ENCODE measurements at places on chromosomes 7 and 10.
A peak's percentile ranks its signal among the peaks of the same experiment; 100 is the strongest.

DNA sequence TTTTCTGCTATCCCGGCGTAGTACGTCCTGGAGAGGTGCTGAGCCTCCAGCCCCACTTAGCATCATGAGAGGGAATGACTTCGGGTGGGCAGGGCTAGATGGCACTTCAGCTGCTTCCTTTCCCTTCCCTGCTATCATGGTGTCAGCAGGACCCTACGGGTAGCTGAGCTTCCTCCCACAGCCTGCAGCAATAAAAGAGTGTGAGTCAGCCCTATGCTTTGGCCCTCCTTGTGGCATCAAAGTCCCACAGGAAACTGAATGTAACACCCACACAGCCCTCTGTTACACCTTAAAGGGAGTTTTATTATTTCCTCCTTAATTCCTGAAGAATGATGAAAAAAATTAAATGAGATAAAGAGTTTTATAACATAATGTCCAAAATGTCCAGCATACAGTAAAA, 458.1 kb downstream of the RPS24 start:
- DNase-seq: peak; percentile 53

- DNase-seq: peak; percentile 49
Measured at GRCh38 chr10:48205918-48206317, 68.6 kb downstream of the FRMPD2 start.

GRCh38 chr10:125811251-125811650, 11.8 kb downstream of the UROS start:
- DNase-seq: no peak

DNA sequence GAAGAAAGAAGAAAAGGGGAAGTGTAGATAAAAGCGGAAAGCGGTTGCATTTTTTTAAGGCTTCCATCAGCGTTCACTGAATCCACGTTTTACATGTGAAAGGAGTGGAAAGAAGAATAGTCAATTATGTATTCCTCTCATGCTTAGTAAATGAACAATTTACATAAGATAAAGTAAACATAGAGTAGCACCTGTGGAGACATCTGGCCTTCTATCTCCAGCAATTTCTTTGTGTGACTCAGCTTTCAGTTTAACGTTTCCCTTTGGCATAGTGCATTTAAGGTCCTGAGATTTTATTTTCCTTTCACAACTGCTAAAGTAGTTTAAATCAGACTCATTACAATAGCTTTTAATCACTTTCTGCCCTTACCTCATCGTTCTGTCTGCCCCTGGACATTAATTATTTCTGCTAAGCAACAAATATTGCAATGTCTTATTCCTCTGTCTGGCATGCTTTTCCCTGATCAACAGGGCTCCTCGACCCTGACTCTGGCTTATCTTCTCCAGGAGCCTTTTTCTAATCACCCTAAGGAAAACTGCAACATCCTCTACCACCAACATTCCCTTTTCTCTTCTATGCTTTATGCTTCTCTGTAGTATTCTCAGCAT, 383.5 kb upstream of the VWC2 start:
- DNase-seq: no peak

- DNase-seq: peak; percentile 70
Measured at GRCh38 chr10:76352300-76352699, 920.9 kb downstream of the LRMDA start.

- no peak for DNase-seq
Measured at GRCh38 chr10:11663763-11664555, 52.5 kb upstream of the USP6NL start.

DNA sequence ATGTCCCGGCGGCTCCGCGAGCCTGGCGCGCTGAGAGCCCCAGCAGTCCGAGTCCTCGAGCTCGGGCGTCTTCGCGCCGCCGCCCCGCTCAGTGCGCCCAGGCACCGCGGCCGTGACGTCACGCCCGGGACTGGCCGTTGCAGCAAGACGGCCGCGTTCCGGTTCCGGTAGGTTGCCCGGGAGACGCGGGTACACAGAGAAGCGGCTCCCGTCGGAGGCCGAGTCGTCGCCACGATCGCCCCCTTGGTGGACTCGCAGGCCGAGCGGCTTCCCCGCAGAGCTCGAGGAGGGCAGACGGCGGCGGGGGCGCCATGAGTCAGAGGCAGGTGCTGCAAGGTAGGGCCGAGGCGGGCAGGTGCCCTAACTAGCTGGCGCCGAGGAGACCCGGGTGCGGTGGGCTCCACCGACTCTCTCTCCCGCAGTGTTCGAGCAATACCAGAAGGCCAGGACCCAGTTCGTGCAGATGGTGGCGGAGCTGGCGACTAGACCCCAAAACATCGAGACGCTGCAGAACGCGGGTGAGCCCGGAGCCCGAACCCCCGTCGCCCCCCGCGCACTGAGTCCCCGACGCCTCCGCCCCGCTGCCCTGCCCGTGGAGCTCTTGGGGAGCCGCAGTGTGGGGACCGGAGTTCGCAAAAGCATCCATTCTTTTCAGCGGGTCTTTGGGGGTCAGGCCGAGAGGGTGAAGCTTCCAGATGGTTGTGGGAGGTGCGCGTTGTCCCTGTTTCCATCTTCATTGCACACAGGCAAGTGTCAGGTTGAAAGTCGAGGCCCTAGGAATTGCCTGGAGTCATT, at the start of gene SPAG6:
Gene SPAG6 (plus strand): TSS at position 196 of the 795 bp plus-strand sequence. CDS start 116 bp downstream, at position 312.
- DNase-seq: peak; percentile 12

GRCh38 chr10:1966712-1967376, 229.5 kb upstream of the ADARB2 start:
- no peak for DNase-seq

DNA sequence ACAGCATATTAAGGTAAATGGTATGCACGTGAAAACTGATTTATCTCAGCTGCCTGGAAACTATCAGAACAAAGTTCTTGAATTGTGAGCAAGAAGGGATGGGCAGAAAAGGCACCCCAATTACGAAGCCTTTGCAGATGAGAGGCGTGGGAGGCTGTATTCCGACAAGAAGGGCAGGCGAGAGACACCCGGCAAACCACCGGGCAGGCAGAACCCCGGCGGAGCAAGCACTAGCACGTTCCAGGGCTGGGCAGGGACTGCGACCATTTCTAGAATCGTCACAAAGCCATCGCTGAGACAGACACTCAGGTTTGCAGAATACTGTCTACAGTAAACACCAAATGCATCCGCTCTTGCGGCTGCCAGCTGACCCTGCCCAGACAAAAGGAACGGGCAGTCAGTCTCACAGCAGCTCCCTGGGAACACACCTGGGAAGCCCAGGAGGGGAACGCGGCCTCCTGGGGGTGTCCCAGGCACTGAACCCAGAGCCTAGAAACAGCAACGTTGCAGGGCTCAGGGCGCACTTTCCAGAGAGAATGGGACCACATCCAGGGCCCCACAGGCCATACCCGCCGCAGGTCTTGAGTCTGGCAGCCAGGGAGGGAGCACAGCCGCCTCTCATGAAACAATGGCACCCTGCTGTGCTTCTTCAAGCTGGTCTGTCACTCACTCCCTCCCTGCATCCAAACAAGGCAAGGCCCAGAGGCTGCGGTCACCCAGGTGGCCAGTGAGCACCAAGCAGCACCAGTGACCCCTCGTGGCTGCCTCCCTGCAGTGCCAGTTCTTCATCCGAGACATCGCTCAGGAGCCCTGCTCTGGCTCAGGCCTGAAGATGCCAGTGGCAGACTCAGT, 261.9 kb downstream of the PTPRN2 start:
- no peak for DNase-seq

- peak; percentile 62 for DNase-seq
Measured at GRCh38 chr10:82402906-82403401, 528.0 kb downstream of the NRG3 start.

- no peak for DNase-seq
Measured at GRCh38 chr7:137258552-137258951, 85.0 kb downstream of the PTN start.

- DNase-seq: peak; percentile 70
Measured at GRCh38 chr7:30226614-30227268, 57.7 kb upstream of the ZNRF2 start.

GRCh38 chr10:33553748-33554571, 219.5 kb upstream of the NRP1 start:
- no peak for DNase-seq

- peak; percentile 31 for DNase-seq
Measured at GRCh38 chr7:38211940-38212339, 33.9 kb downstream of the STARD3NL start.

GRCh38 chr10:93601774-93602162, 733 bp upstream of the RBP4 start:
- no peak for DNase-seq

GRCh38 chr10:123451618-123452245, 214.4 kb upstream of the GPR26 start:
- no peak for DNase-seq

GRCh38 chr7:128267595-128267924, 26.5 kb downstream of the LEP start:
- no peak for DNase-seq

DNA sequence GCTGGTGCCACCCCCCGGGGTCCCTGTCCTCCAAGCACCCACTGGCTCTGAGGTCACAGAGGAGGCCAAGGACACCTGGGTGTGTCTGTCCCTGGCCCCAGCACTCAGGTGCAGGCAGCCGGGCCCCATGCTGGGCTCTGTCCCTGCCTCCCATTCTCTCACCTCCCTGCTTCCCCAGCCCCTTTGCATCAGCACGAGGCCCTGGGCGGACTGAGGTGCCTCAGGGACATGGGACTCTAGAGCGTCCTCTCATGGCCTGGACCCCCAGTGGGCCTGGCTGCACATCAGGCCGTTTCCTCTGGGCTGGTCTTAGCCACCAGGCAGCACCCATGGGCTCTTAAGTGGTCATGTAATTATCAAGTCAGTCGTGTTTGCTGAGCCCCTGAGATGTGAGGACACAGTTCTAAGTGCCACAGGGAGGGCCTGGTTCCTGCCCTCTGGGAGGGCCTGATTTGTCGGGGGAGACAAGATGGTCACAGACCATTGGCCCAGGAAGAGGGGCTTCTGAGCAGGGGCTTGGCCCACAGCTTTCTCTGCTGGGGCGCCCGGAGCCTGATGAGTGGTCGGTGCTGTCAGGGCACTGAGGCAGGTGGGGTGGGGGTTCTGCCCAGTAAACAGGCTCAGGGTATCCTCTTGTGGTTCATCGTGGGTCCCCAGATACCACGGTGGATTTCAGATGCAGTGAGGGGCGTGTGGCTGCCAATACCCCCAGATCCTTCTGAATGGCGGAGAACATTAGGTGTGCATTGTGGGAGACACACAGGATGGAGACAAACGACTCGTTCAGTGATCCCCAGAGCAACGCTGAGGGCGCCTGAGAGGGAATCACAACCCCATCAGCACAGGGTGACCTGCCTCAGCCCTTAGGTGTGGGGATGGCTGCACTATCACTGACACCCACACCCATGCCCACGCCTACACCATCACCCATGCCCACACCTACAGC, 152.5 kb downstream of the WDR37 start:
- no peak for DNase-seq

DNA sequence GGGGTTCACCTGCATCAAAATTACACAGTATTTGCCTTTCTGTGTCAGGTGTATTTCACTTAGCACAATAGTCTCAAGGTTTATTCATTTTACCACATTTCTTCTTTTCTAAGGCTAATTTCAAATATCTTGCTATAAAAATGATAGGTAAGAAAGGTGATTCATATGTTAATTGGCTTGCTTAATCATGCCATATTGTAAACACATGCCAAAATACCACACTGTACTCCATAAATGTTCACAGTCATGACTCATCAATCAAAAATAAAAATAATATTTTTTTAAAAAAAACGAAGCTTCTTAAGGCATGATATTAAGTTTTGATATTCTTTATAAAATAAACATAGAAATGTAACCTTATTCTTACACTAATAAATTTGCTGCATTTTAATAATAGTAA, 947.1 kb downstream of the GRM8 start:
- DNase-seq: no peak
